Frontal cortex (tissue), 4 donors: ENCODE measurements at places on chromosomes 7 and 10. TPM values are rescaled to one million over a fixed set of nuclear protein-coding genes. Genes with fewer than 3 reads are reported as not detected.

GRCh38 chr10:133335246-133336117 is 1.2 kb downstream of the CALY start:
- DNase-seq, result peak; percentile 64

GRCh38 chr10:130136226-130137089 is at the start of gene GLRX3:
GLRX3 (plus strand) TSS chr10:130136391; CDS start chr10:130136421, 30 bp downstream.
- DNase-seq, result peak; percentile 98

DNA sequence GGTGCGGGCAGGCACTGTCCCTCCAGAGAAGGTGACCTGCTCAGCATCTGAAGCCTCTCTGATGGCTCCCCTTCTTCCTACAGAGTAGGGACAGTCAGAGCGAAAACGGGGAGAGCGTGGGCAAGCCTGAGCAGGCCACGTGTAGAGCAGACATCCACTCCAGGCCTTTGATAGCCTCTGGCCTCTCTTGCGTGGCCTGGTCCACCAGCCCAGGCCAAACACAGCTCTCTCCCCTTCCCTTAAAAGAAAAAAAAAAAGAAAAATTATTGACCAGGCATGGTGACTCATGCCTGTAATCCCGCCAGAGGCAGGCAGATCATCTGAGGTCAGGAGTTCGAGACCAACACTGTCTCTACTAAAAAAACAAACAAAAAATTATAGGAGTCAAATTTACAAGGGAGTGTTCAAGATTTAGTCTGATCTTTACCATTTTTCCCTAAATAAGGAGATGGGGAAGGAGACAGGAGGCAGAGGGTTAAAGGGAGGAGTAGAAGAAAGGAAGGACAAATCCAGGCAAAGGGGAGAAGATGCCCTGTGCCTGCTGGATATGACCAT is 84.8 kb downstream of the PLXNA4 start:
- DNase-seq, result no peak

DNA sequence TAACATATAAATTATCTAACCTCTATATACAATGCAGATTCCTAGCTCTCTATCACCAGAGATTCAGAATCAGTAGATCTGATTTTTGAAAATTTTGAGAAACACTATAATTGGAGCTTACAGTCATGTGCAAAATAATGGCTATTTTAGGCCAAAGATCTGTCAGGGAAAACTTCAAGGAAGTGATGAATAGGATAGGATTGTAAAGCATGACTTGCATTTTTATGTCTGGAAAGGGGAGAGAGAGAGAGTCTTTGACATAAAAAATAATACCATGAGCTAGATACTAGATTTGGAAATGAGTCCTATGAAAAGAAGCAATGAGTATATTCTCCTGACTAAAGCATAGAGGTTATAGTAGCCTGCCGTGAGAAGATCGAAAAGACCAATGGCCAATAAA is 181.1 kb downstream of the SDHAF3 start:
- DNase-seq, result no peak

DNA sequence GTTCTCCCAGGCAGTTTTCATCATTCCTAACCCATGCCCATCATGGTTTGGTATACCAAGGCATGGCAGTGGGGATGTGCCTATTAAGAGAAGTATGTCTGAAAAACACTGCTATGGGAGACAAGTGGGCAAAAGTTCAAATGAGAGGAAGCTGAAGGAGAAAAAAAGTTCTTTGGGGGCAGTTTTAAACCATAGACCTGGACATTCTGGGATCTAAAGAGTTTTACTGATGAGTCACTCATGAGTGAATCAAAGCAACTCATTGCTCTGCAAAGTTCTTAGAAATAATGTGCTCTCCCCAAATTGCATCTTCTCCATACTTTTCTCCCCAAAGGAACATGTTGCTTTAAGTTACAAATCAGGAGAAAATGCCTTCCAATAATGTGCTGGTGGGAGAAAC is 256.9 kb upstream of the MTPN start:
- DNase-seq, result no peak

DNA sequence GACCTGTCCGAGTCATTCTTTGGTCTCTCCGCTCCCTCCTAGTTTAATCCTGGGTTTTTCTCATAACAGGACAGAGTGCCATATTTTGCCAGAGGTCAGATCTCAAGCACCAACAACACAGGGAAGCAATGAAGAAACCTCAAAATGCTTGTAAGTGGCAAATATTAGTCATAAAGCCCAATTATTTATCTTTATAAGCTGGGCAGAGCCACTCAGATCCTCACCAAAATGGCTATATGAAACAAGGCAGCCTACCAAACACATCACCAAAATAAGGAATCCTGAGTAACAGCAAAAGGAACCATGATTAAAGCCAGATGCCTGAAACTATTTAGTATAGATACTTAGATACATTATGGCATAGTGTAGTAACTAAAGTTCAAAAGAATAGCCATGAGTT is 4.7 kb downstream of the ECD start:
- DNase-seq, result no peak

DNA sequence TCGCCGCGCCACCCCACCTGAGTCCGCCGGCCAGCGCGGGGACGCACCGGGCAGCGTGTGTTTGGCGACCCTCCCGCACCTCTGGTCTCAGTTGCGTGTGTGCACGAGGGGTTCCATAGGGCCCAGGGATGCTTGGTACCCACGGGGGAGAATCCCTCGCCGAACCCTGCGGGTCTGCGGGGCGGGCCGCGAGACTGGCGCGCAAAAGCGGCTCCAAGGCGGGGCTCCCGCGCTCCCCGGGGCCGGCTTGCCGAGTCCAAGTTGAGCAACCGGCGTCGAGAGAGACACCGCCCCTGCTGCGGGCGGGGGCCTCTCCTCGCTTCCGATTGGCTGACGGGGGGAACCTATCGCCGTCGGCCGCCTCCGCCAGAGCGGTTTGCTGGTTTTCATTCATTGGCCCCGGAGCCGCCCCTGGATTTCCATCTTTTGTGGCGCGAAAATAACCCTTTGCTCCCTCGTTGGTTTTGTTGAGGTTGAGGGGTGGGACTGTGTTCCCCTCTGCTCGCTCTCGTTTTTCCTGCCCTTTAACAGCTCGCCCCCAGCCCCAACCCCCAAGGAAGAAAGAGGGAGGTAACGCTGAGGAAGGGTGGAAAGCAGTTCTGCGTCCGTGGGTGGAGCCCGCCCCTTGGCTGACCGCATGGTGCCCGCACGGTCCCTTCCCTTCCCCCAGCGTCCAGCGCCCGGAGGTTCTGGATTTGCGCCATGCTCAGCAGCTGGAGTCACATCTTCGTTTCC is 4.0 kb upstream of the IGF2BP3 start:
- no peak for DNase-seq

DNA sequence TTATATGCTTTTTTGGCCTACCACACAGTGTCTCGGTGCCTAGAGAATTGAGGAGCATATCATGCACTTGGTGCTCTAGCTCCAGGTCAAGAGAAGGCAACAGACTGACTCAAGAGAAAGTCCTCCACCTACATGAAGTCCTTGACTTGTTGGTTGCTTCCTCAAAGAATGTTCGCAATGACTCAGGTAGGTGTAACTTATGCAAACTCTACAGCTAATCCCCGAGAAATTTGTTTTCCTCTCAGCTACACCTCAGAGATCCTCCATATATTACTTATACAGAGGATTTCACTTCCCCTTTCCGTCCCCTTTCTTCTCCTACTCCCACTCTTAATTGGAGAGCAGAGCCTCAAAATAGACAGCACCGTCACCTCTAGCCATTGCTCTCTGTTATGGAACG is 1013.1 kb downstream of the KCNMA1 start:
- no peak for DNase-seq

DNA sequence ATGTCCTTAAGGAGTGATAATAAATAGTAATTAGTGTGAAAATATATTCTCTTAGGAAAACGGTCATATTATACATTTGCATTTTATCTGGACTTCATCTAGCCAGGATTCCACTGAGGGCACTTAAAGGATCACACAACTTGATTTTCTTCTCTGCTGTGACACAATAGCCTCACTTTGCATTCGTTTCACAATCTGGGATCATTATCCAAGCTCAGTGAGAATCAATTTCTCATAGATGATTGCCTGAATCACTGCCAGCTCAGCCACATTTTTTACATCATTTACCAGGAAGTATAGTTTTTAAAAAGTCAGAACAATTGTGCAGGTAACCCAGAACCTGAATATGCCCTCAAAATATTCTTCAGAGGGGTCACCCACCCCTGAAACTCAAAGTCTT is 68.9 kb downstream of the PTPRZ1 start:
- DNase-seq, result no peak

PROSER2 gene
- 0.41 TPM for total RNA-seq

HTR7 gene
- 14.3 TPM for total RNA-seq

FAM241B gene
- total RNA-seq, result 13.9 TPM
